ENCODE measurements at places on chromosomes 7 and 10.

- DNase-seq = no peak
Measured at GRCh38 chr7:122791959-122792545, 89.3 kb upstream of the RNF148 start.

DNA sequence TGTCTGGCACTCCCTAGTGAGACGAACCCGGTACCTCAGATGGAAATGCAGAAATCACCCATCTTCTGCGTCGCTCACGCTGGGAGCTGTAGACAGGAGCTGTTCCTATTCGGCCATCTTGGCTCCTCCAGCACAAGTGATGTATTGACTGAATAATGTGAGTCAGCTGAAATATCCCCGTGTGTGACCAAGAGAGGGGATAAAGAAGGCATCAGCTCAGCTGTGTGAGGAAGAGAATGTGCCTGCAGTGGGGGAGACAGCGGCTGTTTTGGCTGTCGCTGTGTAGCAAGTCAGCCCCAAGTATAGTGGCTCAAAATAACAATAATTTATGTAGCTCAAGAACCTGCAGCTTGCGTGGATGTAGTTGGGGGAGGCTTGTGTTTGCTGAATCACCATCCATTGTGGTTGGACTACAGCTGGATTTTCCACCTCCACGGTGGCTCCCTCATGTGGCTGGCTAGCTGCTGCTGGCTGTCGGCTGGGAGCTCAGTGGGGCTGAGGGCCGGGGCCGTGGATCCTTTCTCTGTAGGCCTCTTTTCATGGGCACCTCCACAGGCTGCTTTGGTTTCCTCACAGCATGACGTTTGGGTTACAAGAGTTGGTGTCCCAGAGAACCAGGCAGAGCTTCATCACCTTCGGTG lies 434.5 kb downstream of the CCSER2 start:
- DNase-seq = no peak

GRCh38 chr10:58320351-58321049 lies 14.3 kb upstream of the UBE2D1 start:
- DNase-seq = peak; percentile 64

DNA sequence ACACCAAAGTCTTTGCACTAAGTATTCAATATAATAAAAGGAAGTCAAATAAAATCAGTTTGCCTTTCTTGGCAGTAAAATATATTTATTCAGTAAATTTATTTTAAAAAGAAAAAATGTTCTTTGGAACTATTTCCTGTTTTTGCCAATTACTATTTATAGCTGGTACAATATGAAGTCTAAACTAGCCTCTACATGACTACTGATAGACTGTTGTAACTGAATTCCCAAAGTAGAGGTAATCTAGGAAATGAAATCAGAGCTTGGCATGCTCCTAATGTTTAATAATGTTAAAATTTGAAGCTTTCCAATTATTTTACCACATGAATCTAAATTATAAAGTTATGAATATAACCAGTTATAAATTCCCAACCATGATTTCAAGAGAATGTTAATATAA lies 385.5 kb downstream of the SEMA3D start:
- no peak for DNase-seq

- DNase-seq = no peak
Measured at GRCh38 chr7:135501402-135501801, 8.5 kb downstream of the CNOT4 start.

DNA sequence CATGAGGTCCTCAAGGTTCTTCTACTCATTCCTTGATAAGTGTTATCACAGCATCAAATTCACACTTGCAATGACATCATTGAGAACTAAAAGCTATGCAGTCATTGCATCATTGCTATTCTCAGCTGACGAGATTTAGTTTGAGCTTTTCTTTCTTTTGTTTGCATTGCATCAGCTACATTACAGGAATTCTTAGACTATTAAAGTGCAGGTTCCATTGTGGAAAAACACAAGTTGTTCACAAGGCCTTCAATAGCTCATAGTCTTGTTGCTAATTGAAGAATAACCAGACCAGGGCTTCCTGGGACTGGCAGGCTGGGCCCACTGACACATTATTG lies 139.3 kb downstream of the CXCL12 start:
- no peak for DNase-seq

DNA sequence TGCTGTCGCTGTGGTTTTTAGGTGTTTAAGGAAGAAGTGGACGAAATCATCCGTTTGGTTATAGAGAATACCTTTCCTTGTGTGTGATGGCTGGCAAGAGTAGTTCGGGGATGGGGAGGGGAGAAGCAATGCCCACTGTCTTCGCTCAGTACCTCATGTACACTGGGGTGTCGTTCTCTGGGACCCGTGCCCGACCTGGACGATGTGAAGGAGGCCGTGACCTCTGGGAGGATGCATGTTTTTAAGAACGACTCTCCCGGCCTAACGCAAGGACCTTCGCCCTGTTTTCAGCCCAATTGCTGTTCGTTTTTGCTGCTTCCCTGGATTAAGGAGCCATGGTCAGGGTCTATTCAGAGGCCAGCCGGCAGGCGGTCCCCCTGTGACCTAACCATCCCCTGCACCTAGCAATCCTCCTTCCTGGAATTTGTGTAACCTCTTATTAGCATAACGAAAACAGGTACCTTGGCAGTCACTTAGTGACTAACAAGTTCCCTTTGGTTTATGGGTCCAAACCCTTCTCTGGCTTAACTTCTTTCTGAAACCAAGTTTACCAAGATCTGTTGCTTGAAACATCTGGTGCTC lies 1.3 kb downstream of the NFE2L3 start:
- no peak for DNase-seq

DNA sequence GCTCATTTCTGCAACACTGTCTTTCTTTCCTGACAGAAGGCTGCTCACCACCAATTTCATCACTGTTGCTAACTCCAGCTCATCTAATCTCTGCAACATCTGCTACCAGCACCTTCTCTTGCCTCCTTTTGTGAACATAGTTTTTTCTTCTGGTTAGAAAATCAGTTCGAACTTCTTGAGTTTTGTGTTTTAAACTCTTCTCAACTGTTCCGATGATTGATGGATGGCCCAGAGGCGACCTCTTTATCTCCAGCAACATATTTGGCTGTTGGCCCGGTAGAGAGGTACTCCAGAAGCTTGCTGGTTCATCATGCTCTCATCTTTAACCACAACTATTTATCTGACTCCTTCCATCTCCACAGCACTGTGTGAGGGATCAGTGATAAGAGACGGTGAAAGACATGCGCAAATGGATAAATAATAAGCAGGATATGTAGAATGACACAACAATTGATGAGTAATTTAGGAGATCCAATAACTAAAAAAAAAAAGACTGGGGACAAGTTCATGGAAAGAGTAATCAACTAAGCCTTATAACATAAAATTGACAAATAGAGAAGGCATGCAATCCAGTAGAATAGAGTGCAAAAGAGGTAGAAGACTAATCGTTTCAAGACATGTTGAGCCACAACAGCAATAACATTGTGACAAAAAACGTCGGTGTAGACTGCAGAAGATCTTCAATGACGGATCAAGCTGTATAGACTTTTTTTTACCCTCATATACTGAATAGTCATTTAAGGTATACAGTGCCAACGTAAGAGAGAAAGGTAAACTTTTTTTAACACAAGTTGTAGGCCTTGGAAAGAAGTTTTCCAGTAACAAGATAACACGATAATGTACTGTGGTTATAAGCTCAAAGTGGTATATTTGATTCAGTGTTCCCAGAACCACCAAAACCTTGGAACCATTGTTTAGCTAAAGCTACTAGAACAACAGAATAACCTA lies 152.2 kb downstream of the CRPPA start:
- no peak for DNase-seq

- peak; percentile 80 for DNase-seq
Measured at GRCh38 chr10:31952066-31952465, 23.4 kb upstream of the ARHGAP12 start.

GRCh38 chr10:22825841-22826240 lies 102.0 kb upstream of the ARMC3 start:
- DNase-seq = no peak

- DNase-seq = peak; percentile 61
Measured at GRCh38 chr10:118958984-118959925, 70.3 kb upstream of the NANOS1 start.

DNA sequence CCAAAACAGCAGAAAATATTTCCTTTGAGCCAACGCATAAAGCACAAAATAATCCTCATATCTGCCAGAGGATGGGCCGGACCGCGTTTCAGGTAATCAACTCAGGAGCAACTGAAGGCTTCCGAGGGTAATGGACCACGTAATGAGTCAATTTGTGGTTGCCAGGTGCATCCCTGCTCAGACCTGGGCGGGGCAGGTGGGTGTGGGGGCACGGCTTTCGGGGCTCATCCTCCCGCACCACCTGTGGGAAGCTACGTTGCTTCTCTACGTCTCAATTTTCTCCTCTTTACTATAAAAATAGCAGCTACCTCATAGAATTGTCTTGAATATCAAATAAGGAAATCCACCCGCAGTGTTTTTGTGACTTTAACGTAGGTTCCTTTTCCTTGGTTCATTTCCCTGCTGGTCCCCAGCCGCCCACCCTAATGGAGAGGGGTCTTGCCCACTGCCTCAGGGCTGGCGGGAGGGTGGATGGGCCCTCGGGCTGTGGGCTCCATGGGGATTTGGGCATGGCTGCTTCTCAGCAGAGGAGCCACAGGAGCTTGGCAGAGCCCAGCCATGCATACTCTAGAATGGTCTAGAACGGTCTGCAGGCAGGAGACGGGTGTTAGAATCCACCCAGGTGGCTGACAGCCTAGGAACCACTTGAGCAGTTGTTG lies 324.7 kb downstream of the ADARB2 start:
- DNase-seq = no peak

GRCh38 chr7:44573464-44574286 lies at the start of gene DDX56:
TSS of gene DDX56 (minus strand) at chr7:44573908. CDS start at chr7:44573895, 13 bp downstream.
- peak; percentile 91 for DNase-seq

- DNase-seq = no peak
Measured at GRCh38 chr10:131078131-131078881, 233.2 kb downstream of the TCERG1L start.

GRCh38 chr10:117005527-117006055 lies 604 bp upstream of the SHTN1 start:
- no peak for DNase-seq

GRCh38 chr7:158406801-158407200 lies 180.8 kb downstream of the PTPRN2 start:
- DNase-seq = no peak

DNA sequence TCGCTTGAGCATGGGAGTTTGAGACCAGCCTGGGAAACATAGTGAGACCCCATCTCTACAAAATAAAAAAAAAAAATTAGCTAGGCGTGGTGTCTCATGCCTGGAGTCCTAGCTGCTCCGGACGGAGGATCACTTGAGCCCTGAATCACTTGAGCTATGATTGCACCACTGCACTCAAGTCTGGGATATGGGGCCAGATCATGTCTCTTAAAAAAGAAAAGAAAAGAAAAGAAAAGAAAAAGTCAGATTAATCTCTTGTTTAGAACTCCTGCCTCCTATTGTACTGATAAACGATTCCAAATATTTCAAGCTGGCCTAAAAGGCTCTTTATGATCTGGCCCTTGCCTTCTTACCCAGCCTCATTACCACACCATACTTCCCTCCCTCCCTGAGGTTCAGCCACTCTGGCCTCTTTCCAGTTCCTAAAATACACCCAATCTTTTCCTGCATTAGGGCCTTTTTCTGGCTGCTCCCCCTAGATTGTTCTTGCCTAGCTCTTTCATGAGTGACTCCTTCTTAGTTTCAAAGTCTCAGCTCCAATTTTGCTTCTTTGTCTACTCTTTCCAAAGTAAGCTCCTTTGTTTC lies 41.7 kb downstream of the VCL start:
- DNase-seq = peak; percentile 53

DNA sequence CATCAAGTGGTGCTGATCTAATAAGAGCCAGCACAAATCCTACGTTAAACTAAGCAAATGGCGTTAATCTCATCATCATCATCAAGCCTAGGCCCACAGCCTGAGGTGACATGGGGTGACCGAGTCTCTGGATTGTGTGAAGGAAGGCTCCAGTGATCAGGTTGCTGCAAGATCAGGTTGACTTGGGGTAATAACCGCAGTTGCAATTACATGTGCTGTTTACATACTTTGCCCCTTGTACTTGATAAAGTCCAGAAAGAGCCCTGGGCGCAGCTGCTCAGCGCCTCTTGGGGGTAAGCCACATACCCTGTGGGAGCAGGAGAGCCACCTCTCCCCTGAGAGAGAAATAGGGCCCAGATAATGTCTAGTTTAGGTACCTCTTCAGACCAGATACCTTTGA lies 228.1 kb downstream of the WDR11 start:
- DNase-seq = no peak

- DNase-seq = no peak
Measured at GRCh38 chr10:6170638-6171037, 32.1 kb upstream of the PFKFB3 start.

GRCh38 chr7:155292680-155293226 lies 4.9 kb upstream of the INSIG1 start:
- DNase-seq = no peak

DNA sequence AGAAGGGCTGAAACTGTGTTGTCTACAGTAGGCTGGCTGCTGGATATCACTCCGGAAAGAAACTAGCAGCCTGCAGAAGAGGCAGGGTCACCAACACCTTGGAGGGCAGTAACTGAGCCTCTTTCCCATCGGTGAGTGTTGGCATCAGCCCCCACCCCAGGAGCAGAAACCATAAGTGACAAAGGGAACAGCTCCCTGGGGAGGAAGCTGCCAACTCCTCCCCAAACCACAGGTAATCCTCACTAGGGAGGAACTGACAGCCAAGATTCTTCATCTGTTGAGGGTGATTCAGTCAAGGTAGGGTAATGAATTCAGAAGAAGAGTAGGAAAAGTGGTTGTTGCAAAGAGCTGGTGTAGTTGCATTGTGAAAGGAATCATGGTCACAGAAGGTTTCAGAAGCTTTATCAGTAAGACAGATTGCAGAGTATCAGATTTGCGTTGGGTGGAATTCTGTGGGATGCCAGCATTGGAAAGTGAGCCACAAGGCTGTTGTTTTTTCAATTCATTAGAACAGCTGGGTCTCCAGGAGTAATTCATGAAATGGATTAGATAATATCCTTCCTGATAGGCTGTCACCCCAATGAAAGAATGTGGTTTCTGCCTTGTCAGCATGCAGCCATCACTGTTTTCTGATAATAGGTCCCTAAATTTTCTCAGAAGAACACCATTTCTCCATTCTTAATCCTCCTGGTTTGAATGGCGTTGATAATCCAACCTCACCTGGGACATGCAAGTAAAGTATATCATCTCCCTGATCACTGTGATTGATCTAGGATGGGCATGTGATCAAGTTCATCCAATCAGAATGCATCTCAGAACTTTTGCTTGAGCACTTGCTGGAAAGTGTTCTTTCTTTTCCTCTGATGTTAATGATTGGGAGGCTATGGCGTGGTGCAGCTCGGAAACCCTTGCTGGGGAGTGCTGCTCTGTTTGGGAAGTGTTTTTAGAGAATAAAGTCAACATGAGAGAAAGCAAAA lies 75.0 kb upstream of the CTBP2 start:
- no peak for DNase-seq

- peak; percentile 34 for DNase-seq
Measured at GRCh38 chr7:85041605-85042216, 145.1 kb downstream of the SEMA3D start.

- DNase-seq = no peak
Measured at GRCh38 chr7:122974229-122974628, 21.3 kb downstream of the TAS2R16 start.

GRCh38 chr7:48251766-48252165 lies 80.5 kb downstream of the ABCA13 start:
- DNase-seq = peak; percentile 82

All from foreskin melanocyte (primary cell).